ENCODE measurements at places on chromosomes 2 and 18.

DNA sequence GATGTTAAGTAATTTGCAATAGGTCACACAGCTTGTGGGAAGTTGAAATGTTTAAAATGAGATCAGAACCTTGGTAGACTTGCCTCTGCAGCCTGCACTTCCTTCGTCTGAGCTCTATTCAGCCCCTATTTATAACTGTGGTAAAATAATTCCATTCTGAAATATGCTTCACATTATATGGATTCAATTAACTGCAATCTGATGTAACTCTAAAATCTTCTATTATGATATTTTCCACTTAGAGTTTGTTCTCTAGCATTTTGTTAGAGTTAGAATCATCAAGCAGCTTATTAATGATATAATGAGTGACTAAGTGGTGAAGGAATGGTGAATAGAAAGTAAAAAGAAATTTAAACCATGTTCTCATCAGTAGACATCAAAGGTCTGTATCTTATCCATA lies 139.6 kb upstream of the ARHGAP28 start:
- no peak for DNase-seq

DNA sequence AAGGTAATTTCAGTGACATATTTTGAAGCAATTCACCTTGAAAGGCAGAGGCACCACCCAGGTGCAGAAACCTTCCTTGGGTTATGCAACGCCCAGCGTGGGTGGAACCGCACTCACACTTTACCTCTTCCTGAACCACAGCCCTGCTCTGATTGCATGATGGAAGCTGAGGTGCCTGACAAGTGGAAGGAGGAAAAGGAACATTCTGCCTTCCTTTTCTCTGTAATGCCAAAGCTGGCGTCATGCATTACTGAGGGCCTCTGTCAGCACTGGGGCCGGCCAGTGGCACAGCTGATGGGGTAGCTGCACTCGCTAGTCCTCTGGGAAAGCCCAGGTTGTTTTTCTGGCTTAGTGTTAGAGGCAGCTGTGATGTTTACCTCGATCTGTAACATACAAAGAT lies 266.5 kb downstream of the NEDD4L start:
- peak; percentile 50 for DNase-seq

DNA sequence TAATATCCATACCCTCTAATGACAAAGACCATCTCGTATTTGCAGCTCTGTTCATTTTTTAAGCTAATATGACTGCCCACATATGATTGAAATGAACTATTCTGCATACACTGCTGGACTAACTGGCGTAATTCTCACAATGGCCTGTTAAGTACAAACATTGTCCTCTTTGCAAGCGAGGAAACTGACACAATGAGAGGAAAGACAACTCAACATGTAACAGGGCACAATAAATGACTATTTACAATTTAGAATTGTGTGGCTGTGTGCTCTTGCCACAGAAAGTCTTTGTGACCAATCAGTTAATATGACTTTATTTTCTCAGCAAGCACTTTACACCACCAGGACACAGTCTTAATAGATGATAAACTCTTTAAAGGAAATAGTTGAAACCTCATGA lies 498.0 kb downstream of the CNTNAP5 start:
- DNase-seq: no peak

DNA sequence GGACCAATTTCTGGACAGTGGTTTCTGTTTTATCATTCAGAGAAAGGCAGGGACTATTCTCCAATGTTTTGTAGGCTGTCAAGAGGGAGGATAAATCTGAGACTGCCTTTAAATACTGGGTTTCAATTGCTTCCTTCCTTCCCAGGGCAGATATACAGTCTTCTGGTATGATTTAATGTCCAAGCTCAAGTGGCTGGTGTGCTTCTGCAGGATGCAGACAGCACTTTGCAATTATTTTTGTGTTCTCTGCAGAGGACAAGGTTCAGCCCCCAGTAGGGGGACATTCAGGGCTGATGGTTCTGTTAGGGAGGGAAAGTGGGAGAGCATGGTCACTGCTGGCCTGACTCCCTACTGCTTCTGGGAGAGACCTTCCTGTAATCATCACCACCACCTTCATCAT lies 4.6 kb upstream of the BOD1L2 start:
- DNase-seq: no peak

DNA sequence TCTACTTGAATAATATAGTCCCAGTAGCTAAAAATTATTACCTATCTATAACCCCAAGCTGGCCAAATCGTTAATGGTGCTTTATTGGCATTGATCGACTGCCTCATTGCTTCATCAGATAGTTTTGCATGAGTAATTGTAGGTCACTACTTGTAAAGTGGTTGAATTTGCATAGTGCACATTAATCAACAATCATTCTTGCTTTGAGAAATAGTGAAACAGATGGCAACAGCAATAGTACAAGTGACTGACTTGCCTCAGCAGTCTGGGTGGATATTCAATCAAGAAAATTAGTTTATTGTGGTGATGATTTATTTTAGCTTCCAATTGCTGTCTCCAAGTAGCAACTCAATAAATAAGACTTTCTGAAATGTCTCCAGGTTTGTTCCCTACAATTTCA lies 117.8 kb upstream of the NRXN1 start:
- DNase-seq: no peak

- DNase-seq: no peak
Observed at GRCh38 chr2:13550285-13551231, 833.8 kb downstream of the TRIB2 start.

DNA sequence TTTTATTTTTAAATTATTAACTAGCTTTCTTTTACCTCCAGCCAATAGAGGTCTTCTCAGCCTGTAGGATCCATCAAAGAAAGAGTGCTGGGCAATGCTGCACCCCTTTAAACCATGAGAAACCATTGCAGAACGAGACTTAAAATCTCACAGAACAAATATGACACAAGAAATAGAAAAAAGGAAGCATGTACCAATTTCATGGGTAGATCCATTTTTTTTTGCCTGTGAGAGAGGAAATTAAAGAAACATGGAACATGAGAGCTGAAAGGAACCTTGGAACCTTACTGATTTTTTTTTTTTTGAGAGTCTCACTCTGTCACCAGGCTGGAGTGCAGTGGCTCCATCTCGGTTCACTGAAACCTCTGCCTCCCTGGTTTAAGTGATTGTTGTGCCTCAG lies 14.0 kb downstream of the HRH4 start:
- DNase-seq: no peak

DNA sequence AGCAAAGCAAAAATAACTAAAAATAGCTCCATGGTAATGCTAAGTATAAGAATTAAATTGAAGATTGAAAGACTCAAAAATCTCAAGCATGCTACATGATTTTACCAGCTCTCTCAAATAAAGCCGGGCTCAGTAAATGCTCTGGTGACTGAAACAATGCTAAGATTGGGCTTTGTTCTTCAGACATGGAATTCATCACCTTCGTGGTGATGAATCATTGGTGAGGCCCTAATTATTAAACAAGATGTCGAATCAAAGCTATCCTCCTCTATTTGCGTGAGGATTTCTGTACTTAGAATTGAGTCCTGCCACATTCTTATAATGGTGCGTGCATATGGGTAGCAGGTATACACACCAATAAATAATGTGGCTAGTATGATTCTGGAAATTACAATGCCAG lies 58.8 kb upstream of the LRRTM1 start:
- no peak for DNase-seq

DNA sequence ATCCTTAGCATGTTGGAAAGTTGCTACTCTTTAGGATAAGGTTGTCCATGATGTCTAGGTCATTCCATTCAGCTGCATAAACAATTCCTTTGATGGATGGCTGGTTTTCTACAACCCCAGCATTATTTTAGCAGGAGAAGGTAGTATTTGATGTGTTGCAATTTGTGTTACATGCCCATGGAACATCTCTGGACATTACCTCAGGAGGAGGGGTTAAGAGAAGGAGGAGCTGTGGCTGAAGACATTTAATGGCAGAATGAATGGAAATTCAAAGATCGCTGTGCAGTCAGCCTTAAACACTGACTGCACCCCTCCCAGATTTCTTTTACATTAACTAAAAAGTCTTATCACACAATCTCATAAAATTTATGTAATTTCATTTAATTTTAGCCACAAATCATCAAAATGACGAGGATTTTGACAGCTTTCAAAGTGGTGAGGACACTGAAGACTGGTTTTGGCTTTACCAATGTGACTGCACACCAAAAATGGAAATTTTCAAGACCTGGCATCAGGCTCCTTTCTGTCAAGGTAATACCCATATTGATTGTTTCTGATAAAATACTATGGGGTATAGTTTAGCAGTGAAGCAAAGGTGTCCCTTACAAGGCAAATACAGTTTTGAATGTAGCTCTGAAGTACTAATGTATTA lies at the start of gene CPS1:
Gene CPS1, plus strand, starts transcription at position 271 of the 652 bp plus-strand sequence. Its CDS starts 135 bp downstream, at position 406.
- DNase-seq: no peak

- no peak for DNase-seq
Observed at GRCh38 chr18:62396381-62396780, 71.3 kb downstream of the TNFRSF11A start.

- no peak for DNase-seq
Observed at GRCh38 chr2:101357376-101357775, 29.9 kb downstream of the CREG2 start.

DNA sequence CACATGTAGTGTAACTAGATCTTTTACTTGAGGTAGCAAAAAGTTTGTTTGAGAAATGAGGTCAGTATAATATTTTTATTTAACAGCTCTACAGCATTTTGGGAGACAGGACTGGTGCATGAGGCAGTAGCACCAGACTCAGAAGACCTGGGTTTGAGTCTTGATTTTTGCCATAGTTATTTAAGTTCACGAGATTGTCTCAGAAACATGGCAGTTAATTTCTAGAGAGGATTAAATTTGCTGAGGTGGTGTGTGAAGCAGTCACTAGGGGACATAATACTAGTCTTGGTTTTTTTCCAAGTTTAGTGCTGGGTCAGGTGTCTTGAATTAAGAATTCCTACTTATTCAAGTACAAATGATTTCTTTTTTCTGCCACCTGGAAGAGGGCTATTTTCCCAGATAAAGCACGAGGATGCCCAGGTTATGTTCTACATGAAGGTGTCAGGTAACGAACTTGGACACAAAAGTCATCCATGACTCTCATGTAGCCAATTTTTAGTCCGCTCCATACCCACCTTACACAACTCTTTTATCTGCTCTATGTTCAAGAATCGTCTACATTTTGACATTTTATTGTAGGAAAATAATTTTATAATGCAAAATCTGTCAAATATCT lies 1.4 kb downstream of the MARCHF7 start:
- no peak for DNase-seq

DNA sequence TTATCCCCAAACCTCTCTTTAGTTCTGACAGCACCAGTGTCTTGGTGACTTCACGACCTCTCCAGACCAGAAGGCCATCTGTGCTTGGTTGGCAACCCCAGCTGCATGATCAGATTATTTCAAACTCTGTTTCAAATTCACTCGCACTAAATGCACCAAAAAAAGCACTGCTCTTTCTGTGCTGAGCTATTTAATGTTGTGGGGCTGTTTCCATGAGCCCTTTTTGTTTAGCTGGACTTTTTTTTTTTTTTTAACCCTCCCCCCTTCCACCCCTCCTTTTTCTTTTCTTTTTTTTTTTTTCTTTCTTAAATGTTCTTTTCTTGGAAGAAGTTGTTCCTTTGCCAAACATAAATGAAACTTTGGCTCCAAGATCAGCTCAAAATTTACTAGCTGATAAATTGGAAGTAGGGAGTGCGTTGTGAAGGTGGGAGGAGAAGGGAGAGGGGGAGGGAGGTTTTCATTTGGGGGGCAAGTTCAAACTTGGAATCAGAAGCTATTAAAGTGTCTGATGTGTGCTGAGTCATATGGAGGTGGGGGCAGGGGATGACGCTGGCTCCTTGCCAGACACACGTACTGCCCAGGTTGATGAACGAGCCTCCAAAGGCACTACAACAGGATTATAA lies 543.0 kb upstream of the TNP1 start:
- DNase-seq: no peak

DNA sequence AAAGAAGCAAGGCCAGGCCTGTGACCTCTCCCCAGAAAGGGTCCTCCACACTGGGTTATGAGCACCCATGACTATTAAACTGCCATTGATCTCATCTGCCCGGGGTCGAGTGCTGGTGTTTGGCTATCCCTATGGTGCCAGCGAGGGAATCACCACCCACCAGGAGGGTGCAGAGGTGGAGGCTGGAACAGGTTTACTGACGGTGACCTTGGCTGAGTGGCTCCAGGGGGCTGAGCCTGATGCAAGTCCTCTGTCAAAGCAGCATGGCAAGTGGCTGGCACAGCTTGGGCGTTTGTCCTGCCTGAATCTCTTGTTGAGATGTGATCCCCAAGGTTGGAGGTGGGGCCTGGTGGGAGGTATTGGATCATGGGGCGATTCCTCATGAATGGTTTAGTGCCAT lies 196.4 kb upstream of the HDAC4 start:
- DNase-seq: no peak

DNA sequence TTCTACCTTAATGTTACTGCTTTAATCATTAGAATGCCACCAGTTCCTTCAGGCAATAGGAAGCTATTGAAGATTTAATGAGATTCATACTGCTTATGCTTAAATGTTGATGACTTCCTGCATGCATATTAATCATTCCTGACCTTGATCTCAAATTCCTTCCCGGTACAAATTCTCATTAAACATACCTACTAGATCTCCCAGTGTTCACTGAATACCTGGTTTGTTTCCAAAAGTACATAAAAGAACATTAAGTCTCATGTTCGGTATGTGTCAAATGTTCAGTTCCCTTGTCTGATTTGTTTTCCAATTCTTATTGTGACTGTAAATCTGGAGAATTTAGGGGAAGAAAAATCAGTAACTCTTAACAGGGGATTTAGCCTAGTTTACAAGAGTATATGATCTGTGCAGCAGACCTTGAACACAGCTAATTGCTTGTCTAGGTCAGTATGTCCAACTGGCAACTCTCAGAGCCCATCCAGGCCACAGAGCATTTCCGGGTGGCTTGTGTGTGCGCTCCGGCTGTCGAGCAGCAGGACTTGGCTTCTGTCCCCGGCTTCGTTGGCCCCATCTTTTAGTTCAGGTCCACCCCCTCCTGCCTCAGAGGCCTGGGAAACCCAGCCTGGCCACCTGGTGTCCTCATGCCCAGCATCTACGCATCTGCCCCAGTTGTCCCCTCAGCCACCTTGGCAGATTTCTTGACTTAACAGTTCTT lies 13.1 kb downstream of the METAP1D start:
- no peak for DNase-seq

- DNase-seq: no peak
Observed at GRCh38 chr2:100612388-100613000, 49.7 kb downstream of the PDCL3 start.

- DNase-seq: no peak
Observed at GRCh38 chr2:21331625-21332370, 208.0 kb downstream of the TDRD15 start.

DNA sequence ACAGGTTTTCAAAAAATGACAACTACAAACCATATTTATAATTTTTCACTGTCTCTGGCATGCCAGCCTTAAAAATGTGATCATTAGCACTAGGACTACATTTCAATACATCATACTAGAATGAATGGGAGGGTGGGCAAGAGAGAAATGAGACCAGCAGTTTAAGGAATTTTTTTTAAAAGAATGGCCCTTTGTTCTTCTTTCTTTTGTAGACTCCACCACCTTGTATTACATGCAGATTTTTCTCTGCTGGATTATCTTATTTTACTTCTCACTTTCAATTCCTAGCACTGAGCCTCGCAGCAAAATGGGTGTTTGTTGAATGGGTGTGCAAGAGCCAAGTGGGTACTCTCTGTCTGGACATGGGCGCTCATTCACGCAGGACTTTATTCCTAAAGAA lies 39.9 kb downstream of the FRZB start:
- DNase-seq: no peak

GRCh38 chr2:201559067-201559710 lies 84.1 kb downstream of the TMEM237 start:
- no peak for DNase-seq
